BJ (cell line): ENCODE measurements at places on chromosomes 6 and 20. TPM values are rescaled to one million over a fixed set of nuclear protein-coding genes. Genes with fewer than 3 reads are reported as not detected.
A peak's percentile ranks its signal among the peaks of the same experiment; 100 is the strongest.

Gene DEF6
- 3.7 and 4.1 TPM in 2 replicates for polyA plus RNA-seq

Gene BAK1
- 16.6 and 24.5 TPM in 2 replicates for polyA plus RNA-seq

Gene ZBTB46
- 0.13 and 0.32 TPM in 2 replicates for polyA plus RNA-seq

Gene DEFB125
- not detected in 2 replicates for polyA plus RNA-seq

Gene DYNLT1
- polyA plus RNA-seq: 175 and 265 TPM in 2 replicates

GRCh38 chr6:145555084-145555483, 180.2 kb downstream of the EPM2A start:
- DNase-seq: no peak

DNA sequence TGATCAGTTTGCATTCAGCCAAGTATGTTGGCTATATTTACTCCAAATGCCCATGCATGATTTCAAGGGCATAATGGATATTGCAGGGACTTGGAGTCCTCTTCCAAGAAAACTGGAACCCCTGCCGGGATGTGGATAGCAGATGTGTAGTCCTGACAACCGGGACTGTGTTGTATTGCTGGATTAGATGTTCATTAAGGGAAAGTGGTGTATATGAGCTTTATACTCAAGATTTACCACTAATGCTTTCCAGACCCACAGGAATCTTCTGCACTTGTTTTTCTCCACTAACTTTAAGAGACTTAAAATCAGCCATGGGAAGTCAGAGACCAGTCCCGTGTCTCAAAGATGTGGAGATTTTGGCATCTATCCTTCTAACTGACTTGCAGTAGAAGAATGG, 770.9 kb downstream of the HDGFL1 start:
- DNase-seq: no peak

DNA sequence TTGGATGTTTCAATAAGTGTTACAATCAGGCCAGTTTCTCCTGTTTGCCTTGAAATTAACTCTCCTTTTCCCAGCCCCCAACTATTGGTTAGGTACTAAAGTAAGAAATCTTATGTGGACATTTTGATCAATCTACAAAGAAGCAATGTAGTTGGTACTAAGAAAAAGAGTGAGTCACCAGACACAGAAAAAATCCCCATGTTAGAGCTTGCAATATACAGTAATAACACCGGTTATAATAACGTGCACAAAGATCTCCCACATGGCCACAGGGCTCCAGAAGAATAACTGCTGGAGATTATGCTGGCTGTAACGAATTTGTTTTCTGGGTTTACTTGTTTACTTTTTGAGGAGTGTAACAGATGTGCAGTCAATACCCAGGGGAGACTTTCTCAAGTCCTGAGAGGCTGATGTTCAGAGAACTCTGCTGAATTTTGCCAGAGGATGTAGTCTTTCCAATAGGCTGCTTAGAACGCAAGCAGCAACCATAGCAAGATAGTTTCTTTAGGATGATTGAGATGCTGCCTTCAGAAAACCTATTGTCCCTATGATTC, 166.2 kb upstream of the SPACA1 start:
- DNase-seq: no peak

DNA sequence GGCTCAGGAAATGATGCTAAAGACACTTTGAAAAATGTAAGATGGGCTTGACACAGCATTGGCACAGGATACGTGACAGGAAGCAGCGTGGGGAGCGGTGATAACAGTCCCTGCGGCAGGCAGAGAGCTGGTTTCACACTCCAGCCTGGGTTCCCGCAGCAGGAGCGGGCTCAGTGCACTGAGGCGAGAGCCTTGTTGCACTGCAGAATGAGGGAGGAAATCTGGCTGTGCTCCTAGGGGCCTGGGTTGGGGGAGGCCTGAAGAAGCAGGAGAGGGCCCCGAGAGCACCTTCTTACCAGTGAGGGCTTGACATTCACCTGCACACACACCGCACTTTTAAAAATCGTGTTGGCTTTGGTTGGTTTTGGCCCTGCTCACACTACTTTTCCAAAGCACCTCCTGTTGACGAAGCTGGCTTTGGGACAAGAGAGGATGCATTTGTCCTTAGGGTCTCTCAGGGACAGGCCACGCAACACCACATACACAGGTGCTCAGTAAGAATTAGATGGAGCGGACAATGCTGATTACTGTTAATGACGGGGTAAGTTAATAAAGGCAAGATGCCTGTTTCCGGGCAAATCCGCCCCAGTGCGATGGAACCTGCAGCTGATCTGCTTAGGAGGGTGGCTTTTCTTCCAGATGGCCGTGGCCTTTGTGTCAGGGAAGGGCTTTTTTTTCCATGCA, 49.4 kb upstream of the ARMC2 start:
- DNase-seq: no peak

DNA sequence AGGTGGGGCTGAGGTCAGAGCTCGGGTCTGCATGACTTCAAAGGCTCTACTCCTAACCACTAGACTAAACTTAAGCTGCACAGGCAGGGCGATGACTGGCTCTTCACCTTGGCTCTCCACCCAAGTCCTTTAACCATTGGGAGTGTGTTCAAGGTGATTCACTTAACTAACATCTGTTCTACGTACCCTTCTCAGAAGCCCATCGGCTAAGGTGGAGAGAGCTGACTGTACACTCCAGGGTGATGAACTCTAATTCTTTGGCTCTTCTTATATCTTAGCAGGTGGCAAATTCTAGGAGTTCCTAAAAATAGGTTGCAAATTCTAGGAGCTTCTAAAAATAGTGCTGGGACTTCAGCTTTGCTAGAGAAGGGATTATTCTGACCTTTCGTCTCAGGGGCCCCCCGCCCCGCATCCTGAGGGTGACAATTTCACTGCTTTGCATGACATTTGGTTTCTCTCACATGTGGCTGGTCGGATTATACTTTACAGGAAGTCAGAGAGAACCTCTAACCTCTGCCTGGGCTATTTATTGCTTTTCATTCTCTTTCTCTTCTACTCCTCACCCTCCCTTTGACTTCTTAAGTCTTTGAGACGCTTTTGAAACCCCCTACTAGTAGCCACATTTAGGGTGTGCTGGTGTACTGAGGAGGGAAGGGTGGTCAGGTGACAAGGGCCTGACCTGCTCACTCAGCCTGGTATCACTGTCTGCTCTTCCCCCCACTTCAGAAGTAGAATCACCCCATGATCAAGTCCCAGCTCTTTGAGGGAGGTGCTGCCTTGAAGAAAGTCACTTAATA, 55.5 kb downstream of the PRDM1 start:
- DNase-seq: no peak

DNA sequence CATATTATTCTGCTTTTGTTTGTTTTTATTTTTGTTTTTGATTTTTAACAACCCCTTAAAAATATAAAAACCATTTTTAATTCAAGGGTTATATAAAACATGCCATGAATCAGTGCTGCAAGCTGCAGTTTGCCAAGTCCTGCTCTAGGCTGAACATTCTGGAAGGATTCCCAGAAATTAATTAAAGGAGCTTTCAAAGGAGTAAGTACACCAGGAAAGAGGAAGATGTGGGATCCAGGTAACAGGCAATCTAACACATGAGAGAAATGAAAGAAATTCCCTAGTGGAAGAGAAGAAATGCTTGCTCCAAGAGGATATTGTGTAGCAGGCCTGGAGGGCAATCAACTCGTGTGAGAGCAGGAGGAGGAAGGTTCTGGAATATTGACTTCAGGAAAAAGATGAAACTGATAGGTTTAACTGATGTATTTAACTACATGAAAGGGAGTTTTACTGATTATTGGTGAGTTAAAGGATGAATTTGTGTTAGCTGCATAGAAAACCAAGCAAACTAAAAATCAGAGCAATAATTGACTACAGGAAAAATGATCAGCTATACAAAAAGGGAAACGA, 146.0 kb upstream of the PHACTR1 start:
- no peak for DNase-seq

DNA sequence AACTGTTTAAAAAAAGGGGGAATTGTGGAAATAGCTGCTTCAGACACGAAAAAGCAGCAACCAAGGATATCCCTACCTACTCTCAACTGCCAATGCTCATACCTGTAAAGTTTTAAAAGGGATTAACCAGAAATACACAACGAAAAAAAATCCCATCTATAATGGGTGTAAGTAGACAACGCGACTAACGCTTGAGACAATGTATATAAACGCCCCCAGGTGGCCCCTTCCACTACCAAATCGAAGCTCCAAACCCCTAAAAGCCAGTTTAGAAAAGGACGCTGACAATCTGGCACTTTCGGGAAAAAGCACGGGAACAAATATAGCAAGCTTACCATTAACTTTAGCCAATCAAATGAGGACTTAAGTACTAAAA, 94.5 kb upstream of the BTN3A2 start:
- DNase-seq: no peak

- DNase-seq: no peak
These were observed 146.6 kb upstream of the POU3F2 start for GRCh38 chr6:98687752-98688151.

GRCh38 chr20:45617591-45617990, 11.9 kb upstream of the WFDC10A start:
- DNase-seq: no peak

DNA sequence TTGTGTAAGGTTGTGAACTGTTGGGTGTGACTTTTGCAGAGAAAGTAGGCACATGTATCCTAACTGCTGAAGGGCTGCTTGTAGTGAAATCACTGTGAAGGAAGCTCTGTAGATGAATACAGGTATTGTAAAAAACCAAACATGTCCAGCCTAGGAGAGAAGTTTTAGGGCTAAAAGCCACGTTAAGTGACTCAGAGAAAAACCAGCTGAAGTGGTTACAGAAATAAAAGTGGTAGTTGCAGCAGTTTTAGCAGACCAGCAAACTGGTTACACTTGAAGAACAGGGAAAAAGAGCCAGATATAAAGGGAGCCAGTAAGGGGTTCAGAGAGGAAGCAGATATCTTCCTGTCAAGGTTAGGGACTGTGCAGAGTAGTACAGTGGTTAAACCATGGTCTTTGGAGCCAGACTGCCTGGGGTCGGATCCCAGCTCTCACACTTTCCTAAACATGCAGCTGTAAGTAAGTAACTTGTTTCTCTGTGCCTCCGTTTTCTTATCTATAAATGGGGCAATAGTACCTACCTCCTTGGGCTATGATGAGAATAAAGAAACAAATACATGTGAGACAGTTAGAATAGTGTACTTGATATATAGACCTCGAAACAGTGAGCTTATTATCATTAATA, 33.8 kb upstream of the RNF8 start:
- no peak for DNase-seq

GRCh38 chr20:63393566-63393965, 32.4 kb upstream of the CHRNA4 start:
- no peak for DNase-seq

- DNase-seq: no peak
These were observed 34.8 kb upstream of the AFDN start for GRCh38 chr6:167791780-167792478.

DNA sequence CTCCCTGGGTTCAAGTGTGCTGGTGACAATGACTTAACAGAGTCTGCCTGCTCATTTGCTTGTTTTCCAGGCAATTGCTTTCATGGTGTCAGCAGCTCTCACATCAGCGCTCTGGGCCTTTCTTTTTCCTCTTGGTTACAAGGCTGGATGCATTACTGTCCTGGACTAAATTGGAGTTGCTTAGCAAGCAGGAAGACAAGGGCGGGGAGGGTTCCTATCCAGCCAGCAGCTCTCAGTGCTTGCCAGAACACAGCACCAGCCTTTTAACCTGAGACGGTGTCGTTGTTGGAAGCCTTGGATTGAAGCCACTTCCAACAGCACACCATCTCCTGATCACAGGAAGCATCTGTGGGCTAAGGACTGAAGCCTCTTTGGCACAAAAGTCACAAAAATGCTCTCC, 606.9 kb downstream of the CDH26 start:
- DNase-seq: no peak

DNA sequence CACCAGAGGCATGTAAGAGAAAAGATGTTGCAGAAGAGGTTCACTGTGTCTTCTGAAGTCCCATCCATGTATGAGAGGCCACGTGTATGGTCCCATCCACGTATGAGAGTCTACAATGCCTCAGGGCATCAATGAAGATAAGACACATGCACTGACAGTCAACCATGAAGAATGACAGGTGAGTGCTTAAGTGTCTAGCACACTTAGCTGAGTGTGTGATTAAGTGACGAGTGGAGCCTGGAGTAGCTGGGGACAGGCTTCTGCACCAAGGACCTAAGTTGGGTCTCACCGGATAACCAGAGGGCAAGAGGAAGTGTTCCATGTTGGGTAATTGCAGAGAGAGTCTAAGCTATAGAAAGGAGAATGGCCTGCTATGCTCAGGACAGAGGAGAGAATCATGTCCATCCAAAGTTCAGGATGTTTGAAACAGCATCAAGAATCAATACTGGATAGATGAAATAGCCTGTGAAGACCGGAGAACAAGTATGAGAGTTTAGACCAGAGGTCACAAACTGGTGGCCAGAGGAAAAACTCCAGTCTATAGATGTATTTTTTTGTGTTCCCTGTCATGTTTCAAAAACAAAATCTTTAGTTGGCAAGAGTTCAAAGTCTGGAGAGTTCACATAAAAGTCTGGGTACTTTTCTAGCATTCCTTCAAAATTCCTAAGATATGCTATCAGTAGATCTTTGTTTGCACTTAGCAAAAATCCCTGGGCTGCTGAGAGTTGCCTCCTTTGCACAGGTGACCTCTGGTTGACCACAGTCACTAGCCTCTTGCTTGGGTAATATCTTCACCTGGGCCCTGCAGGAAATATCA, 165.8 kb downstream of the KIF16B start:
- DNase-seq: no peak

GRCh38 chr6:124073021-124073420, 269.4 kb downstream of the NKAIN2 start:
- DNase-seq: no peak

- no peak for DNase-seq
These were observed 1.3 kb upstream of the SPEF1 start for GRCh38 chr20:3782597-3782996.

GRCh38 chr6:4883298-4883697, 107.1 kb downstream of the CDYL start:
- DNase-seq: no peak

DNA sequence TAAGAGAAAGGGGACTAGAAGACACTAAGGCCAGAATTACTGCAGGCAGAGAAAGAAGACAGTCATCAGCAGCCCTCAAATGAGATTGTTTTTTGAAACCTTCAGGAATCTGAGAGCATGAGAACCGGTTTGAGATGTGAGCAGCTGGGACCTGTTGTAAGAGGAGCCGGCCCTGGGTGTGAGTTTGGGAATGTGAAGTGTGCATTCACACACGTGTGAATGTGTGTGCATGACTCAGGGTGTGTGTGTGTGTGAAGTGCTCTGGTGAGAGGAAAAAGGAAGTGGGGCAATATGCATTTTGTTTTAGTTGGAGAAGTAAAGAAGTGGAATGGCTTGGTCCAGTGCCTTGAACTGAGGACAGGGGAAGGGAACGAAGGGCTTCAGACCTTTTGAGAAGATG, 4.3 kb downstream of the SCUBE3 start:
- DNase-seq: no peak

DNA sequence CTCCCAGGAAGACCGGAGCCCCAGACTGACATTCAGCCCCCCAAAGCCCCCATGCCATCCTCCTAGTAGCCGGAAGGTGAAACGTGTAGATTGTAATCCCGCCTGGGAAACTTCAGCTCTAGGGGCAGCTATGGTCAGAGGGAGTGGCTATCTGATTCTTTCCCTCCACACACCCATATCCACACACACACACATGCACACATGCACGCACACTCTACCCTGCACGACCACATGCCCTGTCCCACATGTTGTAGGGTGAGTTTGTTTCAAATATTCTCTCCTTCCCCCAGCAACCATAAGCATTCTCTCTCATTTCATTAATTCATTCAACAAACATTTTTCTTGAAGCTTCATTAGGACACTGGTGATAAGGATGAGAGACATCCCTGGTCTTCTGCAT, 42.2 kb downstream of the MAFB start:
- DNase-seq: no peak

- DNase-seq: peak; percentile 70
These were observed 110.6 kb downstream of the UBE3D start for GRCh38 chr6:82954937-82955577.
